Glutamatergic neuron (in vitro differentiated cells): ENCODE measurements at places on chromosomes 12 and 14.
A peak's percentile ranks its signal among the peaks of the same experiment; 100 is the strongest.

DNA sequence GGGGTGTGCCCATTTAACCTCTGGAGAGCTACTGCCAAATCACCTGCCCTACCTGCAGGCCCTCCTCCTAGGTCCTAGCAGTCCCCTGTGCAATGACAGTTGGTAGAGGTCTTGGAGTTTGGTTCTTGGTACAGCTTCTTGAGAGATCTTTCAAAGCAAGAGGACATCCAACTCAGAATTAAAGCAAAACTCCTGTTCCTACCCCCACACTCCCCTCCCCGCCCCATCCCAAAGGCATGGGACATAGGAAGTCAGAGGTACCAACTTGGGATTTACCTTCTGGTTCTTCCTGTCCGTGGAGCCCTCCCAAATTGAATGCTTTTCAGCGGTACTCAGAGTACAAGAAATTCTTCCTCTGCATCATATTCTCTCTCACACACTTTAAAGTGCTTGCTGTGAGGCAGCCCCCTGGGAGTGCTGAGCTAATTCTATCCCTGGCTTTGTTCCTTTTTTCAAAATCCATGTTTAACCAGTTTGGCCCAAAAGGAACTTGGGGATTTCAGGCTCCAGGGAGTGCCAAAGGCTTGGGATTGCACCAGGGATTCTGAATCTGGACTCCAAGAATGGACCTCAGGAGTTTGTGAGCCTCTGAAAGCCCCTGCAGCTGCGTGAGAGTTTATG lies 40.8 kb downstream of the GALNT16 start:
- DNase-seq = no peak

GRCh38 chr12:13701502-13701901 lies 279.9 kb downstream of the GRIN2B start:
- DNase-seq = no peak

- DNase-seq = no peak
Measured at GRCh38 chr14:103641161-103641560, 12.2 kb downstream of the KLC1 start.

GRCh38 chr12:123712780-123713319 lies 697 bp downstream of the ATP6V0A2 start:
- DNase-seq = peak; percentile 36

DNA sequence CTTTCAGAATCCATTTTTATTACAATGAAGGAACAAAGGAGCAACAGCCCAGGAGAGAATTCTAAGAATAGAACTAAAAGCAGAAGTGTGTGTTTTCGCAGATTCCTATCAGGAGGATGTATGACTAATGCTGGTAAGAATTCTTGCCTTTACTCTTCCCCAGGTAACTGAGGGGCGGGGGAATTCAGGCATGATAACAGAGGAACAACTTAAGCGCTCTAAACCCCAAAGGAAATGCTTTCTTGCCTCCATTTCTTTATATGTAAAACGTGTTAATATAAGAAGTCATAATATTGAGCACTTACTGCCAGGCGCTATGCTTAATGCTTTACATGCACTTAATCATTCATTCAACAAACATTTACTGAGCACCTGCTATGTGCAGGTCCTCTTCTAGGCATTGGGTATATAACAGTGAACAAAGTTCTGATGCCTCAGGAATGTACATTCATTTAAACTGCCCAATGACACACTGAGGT lies 4.5 kb downstream of the HCAR1 start:
- no peak for DNase-seq

DNA sequence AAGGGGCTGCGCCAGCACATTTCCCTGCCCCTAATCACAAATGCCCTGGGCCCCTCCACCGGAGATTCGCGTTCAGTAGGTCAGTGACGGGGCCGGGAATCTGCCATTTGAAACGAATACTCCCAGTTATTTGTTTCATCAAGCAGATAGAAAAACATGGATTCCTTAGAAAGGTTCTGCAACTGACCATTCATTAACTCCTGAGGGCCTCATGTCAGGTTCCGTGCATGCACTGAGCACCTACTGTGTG lies 25.6 kb upstream of the UBC start:
- DNase-seq = no peak

DNA sequence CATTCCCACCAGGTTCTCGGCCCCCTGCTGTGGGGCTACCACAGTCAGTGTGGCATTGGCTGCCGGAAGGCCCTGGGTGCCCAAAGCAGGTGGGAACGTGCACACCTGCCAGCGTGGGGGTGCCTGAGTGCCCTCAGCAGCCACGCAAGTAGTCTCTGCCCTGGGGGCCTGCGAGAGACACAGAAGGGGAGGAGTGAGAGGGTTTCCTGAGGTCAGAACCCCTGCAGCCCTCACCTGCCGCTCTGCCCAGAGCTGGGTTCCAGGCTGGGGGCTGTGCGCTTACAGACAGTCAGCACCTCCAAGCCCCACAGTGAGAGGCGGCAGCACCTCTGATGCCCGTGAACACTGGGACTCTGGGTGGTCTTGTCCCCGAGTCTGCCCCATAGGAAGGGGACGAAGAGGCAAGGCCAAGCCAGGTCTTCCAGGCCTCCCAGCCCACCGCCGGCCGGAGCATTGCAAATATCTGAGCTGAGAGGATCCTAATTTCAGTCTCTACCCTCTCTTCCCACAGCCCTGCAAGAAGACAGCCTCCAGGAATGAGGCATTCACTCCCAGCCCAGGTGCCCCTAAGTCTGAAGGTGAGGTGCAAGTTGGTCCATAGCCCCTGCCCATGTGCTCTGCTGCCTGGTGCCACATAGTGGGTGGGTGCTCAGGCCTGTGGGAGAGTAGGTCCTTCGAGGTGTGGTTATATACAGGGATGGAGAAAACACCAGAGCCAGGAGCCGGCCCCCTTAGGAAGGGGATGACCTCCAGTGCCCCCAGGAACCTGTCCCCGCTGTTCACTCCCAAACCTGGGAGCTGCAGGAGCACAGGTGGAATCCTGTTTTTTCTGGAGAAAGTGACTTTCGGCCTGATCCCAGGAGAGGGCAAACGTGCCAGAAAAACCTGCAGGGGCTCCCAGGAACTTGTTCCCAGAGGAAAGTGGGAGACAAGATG lies 291.1 kb upstream of the RTL1 start:
- DNase-seq = no peak

- DNase-seq = no peak
Measured at GRCh38 chr12:95574799-95575452, 23.6 kb upstream of the USP44 start.

DNA sequence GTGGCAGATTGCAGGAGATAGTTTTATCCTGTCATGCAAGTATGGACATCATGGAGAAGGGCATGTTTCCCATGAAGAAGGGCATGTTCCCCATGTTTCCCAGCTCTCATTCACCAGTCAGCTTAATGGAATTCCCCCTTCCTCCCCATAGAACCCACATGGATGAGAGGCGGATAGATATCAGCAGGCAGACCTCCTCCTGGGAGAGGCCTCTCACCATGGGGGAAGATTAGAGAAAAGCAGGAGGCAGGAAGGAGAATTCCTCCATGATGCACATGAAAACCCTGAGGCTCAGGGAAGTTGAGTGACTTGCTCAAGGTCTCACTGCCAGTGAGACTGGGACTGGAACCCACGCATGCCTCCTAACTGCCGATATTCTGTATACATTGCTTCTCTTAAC lies 92.9 kb upstream of the FOXN3 start:
- DNase-seq = no peak

GRCh38 chr14:64868379-64868778 lies 11.3 kb downstream of the SPTB start:
- no peak for DNase-seq

- DNase-seq = no peak
Measured at GRCh38 chr12:122399254-122399591, 23.2 kb downstream of the CLIP1 start.

DNA sequence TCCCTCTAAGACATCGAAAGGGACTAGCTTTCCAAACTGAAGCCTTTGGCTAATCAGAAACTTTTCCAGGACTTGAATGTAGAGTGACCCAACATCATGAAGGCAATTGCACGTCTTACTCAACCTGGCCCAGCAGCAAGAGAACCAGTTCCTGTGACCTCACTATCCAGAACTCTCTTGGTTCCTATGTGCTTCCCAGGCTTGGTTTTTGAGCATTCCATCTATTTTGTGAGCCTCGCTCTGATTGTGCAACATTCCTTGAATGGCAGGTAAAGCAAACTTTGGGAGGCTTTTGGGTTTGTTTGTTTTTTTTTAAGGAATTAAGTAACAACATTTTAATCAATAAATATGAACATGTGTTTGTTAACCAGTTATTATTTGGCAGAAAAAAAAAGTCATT lies 183.6 kb upstream of the EGLN3 start:
- DNase-seq = no peak

GRCh38 chr14:53022593-53022992 lies 71.7 kb upstream of the FERMT2 start:
- no peak for DNase-seq

- no peak for DNase-seq
Measured at GRCh38 chr14:58777541-58777979, 139.8 kb downstream of the DACT1 start.

- no peak for DNase-seq
Measured at GRCh38 chr14:76133103-76133502, 18.6 kb upstream of the GPATCH2L start.

- no peak for DNase-seq
Measured at GRCh38 chr12:94148739-94149118, 352 bp downstream of the PLXNC1 start.

DNA sequence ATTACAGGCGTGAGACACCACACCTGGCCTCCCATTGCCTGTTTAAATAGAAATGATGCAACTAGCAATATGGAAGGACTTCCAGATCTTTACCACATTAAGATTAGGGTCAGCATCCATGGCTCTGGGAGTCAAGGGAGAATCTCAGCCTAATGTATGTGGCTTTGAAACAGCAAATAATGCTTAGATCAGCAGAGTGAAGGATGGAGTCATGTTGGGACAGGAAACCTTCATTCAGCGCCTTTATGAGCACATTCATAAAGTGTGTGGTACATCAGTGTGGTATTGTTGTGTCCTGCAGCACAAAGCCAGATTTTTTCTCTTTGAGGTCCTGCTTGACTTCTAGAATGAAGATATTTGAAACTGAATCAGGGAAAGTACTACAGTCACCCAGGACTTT lies 15.3 kb upstream of the SPSB2 start:
- DNase-seq = no peak

DNA sequence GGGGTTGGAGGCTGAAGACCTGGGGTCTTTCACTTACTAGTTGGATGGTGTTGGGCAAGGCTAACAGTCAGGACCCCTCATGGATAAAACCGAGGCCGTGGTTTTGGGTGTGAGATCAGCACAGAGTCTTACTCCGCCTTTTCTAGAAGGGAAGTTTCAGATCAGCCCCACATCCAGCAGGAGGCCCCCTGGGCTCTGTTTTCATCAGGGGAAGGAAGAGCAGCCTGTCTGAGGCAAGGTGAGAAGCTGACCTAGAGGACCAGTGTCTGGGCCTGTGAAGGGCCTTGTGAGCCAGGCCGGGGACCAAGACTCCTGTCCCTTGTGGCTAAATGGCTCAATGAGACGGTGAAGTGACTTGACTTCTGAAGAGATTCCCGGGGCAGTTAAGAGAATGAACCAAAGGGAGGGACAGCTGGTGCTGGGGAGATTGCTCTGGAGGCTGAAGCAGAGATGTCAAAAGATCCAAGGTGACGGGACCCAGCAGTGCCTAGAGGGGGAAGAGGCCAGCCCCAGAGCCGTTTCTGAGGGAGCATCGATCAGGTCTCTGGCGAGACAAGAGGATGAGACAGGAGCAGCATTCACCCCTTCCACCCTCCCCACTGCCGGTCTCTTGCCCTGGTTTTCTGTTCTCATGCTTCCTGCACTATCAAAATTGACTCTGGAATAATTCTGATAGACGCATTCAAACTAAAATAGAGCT lies 40.1 kb upstream of the TSPAN9 start:
- DNase-seq = no peak
